ENCODE measurements at places on chromosomes 1 and 21. TPM values are rescaled to one million over a fixed set of nuclear protein-coding genes. Genes with fewer than 3 reads are reported as not detected.

DNA sequence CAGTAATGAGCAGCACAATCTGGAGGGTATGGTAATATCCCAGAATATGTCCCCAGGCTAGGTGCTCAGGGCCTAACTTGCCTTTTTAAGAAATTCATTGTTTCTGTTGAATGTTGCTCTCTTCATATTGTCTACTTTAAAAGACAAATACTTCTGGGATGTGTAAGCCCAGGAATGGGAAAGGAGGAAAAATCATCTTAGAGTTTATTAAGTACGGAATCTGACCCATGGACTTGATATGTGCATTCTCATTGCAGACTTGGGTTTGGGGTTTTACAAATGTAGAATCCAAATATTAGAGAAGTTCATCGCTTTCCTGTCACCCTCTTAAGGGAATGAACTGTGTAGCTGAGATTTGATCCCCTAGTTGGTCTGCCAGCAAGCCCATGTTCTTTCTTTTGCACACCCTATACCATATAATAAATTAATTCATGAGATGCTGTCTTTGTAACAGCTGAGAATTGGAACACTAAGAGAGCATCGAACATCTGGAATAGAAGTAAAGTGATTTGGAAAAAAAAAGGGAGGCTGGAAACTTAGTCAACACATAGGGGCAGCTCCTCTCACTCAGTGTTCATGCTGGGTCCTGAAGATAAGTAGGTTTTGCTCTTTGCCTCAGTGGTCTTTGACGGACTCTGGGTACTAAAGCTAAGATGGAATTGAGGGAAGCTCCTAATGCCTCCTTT is 235.8 kb upstream of the C1orf105 start:
- DNase-seq: no peak

DNA sequence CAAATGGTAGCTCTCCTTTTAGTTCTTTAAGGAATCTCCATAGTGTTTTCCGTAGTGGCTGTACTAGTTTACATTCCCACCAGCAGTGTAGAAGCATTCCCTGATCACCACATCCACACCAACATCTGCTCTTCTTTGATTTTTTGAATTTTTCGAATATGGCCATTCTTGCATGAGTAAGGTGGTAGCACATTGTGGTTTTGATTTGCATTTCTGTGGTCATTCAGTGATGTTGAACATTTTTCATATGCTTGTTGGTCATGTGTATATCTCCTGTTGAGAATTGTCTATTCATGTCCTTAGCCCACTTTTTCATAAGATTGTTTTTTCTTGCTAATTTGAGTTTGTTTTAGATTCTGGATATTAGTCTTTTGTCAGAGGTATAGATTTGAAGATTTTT is 84.6 kb upstream of the B3GALT2 start:
- DNase-seq: no peak

DNA sequence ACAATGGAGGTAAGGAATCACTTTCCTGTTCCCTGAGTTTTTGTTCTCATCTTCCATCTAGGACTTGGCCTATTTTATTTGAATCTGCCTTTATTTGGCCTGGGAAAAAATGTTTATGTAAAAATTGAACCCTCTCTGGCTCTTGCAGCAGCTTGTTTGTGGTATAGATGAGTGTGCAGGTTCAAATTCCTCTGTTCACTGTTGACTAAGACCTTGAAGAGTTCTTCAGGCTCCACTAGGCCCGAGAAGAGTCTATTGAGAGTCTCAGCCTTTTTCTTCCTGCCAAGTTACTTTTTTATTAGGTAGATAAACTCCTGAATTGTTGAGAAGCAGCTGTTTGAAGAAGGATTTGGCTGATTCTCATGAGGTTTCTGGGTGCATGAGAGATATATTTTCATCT is 248.8 kb upstream of the ADGRL2 start:
- peak; percentile 4 for DNase-seq

- no peak for DNase-seq
Measured at GRCh38 chr1:209746451-209747165, 9.2 kb upstream of the TRAF3IP3 start.

DNA sequence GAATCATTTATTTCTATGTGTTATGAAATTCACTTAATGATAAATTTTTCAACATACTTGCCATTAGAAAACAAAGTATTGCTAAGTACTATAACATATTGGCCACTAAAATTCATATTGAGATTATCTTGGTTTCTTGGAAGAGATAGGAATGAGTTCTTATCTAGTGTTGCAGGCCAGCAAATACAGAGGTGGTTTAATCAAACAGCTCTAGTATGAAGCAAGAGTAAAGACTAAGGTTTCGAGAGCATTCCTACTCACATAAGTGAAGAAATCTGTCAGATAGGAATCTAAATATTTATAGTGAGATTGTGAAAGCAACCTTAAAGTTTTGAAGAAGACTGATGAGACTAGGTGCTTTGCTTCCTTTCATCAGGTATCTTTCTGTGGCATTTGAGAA is 37.9 kb upstream of the FOXE3 start:
- no peak for DNase-seq

GRCh38 chr1:228721407-228721806 is 13.9 kb upstream of the RHOU start:
- DNase-seq: no peak

GRCh38 chr1:111961773-111962565 is 27.5 kb downstream of the KCND3 start:
- no peak for DNase-seq

- no peak for DNase-seq
Measured at GRCh38 chr1:234660536-234661316, 50.7 kb upstream of the IRF2BP2 start.

- DNase-seq: no peak
Measured at GRCh38 chr1:180080439-180080838, 74.2 kb upstream of the QSOX1 start.

- no peak for DNase-seq
Measured at GRCh38 chr1:190243056-190243455, 234.6 kb downstream of the BRINP3 start.

DNA sequence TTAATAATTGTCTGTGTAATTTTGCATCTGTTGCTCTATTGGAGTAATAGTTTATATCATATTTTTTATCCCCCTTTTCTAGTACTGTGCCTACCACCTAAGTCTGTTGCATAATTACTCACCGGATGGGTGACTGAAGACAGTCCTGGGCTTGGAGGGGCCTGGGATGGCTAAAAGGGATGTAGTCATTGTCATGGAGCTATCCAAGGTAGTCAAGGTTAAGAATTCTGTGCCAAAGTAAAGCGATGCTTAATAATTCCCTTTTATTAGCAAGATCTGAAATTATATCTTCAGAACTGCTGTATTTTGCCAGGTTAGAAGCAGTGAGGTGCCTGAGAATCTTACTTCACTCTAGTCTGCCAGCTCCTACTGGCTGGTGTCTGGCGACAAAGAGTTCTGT is 61.6 kb downstream of the KDM1A start:
- DNase-seq: no peak

DNA sequence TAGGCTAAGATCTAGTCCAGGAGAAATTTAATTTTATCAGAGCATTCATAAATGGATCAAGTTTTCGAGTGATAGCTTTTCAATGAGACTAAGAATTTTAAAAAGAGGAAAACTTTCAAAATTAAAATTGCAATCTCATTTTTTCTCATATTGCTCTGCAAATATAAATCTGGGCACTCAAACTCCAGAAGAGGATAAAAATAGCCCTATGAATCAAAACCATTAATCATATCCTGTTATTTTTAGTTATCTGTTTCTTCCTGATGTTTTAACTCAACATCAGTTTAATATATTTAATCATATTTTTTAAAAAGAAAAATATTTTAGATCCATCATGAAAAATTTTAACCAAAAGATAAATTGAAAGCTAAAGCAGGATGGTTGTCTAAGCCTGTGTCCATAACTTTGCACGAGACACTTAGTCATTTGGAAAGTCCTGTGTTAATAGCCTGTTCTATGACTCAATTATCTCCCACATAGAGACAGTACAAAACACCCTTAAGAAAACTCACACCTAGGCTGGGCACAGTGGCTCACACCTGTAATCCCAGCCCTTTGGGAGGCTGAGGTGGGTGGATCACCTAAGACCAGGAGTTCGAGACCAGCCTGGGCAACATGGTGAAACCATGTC is 17.1 kb upstream of the PRRC2C start:
- DNase-seq: no peak

GRCh38 chr21:30629200-30629599 is 5.8 kb upstream of the KRTAP20-2 start:
- no peak for DNase-seq

- DNase-seq: no peak
Measured at GRCh38 chr1:108079440-108080025, 114.6 kb upstream of the VAV3 start.

- no peak for DNase-seq
Measured at GRCh38 chr1:116759636-116760035, 5.4 kb downstream of the CD2 start.

DNA sequence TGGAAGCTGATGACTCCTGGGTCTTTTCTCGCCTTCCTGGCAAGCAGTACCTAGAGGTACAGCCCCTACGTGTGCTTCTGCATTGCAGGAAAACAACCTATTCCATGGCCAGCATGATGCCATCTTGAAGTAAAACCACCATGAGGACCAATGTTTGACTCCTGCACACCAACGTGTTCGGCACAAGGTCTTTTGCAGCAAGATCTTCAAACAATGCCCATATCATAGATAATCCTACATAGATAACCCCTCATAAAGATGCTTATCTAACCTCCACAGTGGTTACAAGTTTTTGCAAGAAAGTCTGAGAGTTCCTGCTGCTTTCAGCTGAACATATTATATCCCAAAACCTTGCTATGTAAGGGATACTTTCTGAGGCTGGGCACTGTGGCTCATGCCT is 141.1 kb upstream of the MAP1LC3C start:
- no peak for DNase-seq

DNA sequence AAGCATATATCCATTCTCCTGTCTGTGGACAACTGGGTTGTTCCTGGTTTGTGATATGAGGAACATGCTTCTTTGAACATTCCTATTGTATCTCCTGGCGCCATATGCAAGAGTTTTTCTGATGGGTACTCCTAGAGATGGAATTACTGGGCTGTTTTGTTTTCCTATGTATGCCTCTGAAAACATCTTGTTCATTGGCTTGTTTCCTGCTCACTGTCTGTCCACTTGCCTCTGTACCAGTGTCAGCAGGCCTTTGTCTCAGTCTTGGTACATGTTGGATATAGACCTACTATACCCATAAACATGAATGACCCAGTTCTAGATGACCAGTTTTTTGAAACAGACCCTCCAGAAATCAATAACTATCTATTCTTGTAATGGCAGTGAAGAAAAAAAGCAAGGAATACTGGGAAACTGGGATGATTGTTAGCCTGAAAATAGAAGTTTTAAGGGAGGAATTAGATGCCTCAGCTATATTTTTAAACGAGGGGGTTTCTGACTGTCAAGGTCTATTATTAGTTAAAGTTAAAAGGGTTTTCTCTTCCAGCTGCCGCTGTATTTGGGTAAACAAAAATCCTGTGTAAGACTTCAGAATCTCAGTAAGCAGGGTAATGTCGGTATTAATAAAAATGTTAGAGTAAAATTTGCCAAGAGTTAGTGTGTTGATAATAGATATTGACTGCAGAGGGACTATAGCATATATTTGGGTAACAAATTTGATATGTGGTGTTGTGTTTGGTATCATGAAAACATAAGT is 103.6 kb downstream of the RYR2 start:
- no peak for DNase-seq

GRCh38 chr1:41622859-41623732 is 138.6 kb upstream of the EDN2 start:
- no peak for DNase-seq

DNA sequence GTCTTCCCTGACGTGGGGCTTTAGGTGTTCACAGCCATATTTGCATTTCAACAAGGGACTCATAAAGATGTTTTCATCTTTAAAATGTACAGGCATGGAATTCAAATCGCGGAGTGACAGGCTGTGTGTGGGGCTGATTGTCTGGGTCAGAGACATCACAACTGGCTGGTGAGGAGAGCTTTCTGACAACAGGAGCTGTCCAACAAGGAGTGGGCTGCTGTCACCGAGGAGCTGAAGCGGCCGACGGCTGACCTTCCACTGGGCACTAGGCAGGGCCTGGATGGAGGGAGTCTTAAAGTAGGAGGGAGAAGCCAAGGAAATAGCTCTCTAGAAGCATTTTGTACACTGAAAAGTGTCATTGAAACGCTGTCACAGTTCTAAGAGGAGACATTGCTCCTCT is 30.5 kb upstream of the SCMH1 start:
- DNase-seq: no peak

DNA sequence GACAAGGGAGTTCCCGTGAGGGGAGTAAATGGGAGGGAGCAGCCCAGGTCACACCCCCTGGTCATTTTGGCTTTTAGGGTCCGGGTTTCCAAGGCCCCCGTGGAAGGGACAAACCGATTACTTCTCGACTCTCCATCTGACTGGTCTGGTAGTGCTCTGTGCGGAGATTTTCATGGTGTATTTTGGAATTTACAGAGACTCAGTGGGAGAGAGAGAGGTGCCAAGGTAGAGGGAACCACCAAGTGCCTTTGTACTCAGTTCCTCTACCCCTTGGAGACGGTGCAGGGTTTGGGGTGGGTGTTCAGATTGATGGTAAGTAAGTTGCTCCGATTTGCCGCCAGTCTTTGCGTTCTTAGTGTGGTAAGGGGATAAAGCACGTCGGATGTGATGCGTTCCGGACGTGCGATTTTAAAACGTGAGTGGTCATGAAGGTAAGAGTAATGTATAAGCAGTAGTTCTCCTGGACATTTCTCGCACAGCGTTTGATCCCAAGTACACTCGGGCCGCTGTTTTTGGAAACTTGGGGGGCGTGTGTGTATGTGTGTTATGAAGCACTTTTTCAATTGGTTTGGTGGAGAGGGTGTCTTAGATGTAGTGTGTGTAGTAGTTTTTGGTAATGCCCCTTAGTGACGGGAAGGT is 682 bp downstream of the SUCO start:
- DNase-seq: peak; percentile 46

DNA sequence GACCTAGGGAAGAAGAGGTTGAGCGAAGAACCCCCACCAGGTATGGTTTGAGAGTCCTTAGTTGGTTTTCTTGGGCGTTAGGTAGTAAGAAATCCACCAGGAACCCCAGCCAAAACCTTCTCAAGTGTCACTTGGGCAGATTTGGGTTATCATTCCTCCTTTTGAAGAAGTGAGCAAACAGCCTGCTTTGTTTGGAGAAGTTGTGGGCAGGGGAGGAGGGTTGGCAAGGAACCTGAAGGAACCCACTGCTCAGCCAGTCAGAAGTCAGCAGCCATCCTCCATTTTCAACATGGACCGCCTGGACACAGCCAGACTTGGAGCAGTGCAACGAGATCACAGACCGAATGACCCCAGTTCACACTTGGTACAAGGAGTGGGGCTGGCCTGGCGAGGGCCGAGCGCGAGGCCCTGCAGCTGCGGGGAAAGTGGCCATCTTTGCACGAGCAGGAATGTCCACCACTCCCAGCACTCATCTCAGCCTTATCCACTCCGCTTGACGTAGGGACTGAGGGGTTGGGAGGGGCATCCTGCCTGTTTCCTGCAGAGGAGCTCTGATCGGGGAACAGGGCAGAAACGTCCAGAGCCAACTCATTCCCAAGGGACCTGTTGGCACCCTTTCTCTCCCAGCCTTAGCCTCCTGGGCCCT is 7.2 kb downstream of the ADPRS start:
- no peak for DNase-seq

GRCh38 chr1:39139723-39140360 is 64.7 kb upstream of the MACF1 start:
- DNase-seq: no peak

GRCh38 chr1:57741521-57741920 is 317.7 kb upstream of the DAB1 start:
- DNase-seq: no peak

- no peak for DNase-seq
Measured at GRCh38 chr21:25324666-25325065, 282.6 kb downstream of the MRPL39 start.

The ADGRL4 gene
- 28.9 TPM for total RNA-seq

The SLC1A7 gene
- total RNA-seq: not detected

The OR10J1 gene
- total RNA-seq: not detected

The TDRD5 gene
- 1.1 TPM for total RNA-seq

The SPTA1 gene
- total RNA-seq: 3.9 TPM

The WLS gene
- 98.7 TPM for total RNA-seq

The PROK1 gene
- total RNA-seq: not detected
